ENCODE measurements at places on chromosomes 1 and 21.

- H3K27ac ChIP-seq = no peak overlapping the region
- H3K36me3 ChIP-seq = peaks cover under 1% of the 10 kb centered on the region
- peaks cover 6% of the 10 kb centered on the region for H3K4me1 ChIP-seq
- H3K4me3 ChIP-seq = no peak overlapping the region
Observed at GRCh38 chr21:34336756-34337391, 26.9 kb upstream of the KCNE2 start.

GRCh38 chr1:111161843-111162487, 21.9 kb downstream of the CEPT1 start:
- DNase-seq = no peak
- no peaks in the 10 kb centered on the region for H3K27me3 ChIP-seq
- peak overlapping the region; percentile 4 for H3K27ac ChIP-seq
- H3K4me1 ChIP-seq = peaks cover 11% of the 10 kb centered on the region
- peaks cover 34% of the 10 kb centered on the region for H3K36me3 ChIP-seq
- no peak overlapping the region for H3K4me3 ChIP-seq

DNA sequence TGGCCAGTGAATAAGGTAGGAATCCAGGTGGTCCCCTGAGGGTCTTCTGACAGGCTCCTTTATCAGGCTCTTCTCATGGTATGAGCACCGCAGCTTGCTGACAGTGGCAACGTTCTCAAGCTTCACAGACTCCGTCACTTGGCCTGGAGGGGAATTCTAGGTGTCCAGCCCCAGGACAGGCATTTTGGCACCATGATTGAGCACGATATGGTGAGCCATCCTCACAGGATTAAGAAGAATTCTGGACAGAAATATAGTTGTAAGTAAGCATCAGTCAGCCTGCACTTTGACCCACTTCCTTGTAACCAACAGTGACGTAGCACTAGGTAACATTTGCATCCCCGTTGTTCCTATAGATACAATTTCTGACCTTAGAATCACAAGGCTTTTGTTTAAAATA, 30.5 kb upstream of the KIF26B start:
- H3K27me3 ChIP-seq = peaks cover 42% of the 10 kb centered on the region
- no peak overlapping the region for H3K4me3 ChIP-seq
- H3K27ac ChIP-seq = no peak overlapping the region
- DNase-seq = no peak
- H3K4me1 ChIP-seq = no peaks in the 10 kb centered on the region
- peaks cover 2% of the 10 kb centered on the region for H3K36me3 ChIP-seq

- no peaks in the 10 kb centered on the region for H3K4me1 ChIP-seq
- H3K4me3 ChIP-seq = no peak overlapping the region
- no peak for DNase-seq
- no peaks in the 10 kb centered on the region for H3K27me3 ChIP-seq
- H3K27ac ChIP-seq = no peak overlapping the region
Observed at GRCh38 chr21:28283641-28284490, 708.8 kb downstream of the LTN1 start.

DNA sequence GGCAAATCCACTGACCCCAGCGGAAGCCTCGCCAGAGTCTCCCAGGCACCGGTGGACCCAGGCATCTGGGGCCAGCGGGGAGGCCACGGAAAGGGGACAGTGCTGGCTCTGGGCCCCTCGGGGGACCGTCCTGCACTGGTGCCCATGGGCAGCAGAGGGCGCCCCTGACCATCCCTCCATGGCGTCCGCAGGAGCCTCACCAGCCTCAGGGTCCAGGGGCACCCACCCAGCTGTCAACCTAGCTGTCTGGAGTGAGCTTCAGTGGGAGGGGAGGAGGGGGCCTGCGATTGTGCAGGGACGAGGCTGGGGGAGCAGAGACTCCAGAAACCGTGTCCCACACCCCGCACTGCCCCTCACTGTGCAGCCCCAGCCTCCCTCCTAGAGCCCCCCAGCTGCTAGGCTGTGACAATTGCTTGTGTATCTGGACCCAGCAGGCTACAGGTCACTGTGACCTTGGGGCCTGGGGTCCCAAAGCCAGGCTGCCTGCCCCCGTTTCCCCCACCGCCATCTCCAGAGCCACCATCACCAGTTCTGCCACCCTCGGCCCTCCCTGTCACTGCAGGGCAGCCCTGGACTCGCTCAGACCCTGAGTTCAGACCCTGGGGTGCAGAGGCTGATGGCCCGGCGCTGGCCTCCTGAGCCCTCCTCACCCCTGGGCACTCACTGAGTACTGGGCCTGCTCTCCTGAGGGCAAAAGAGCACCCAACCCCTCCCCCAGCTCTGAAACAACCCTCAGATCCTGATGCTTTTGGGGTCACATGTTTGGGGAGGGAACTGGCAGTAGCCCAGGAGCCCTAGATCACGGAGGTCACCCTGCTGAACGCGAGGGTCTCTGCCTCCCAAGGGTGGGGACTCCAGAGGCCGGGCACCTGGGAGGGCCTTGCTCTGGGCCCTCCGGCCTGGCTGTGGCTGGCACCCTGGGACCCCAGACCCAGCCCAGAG, 10.6 kb upstream of the COL6A1 start:
- H3K4me3 ChIP-seq = no peak overlapping the region
- H3K27me3 ChIP-seq = peaks cover 23% of the 10 kb centered on the region
- DNase-seq = no peak

DNA sequence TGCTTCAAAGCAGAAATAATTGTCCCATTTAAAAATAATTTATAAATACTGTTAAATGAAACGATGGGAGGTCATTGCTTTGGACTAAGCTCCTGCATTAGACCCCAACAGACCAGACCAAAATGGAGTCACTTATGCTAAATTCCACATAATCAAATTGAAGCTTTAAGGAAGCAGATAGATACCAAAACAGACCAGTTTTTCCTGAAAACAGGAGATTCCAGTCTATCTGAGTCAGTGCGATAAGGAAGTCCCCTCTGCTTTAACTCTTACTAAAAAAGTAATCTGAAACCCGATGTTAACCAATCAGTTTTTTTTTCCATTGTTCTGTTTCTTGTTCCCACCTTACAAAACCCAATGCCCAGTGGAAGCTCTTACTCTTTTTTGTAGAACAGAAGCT, 16.2 kb upstream of the DNASE2B start:
- peaks cover 9% of the 10 kb centered on the region for H3K27me3 ChIP-seq
- no peaks in the 10 kb centered on the region for H3K4me1 ChIP-seq
- H3K4me3 ChIP-seq = no peak overlapping the region
- no peak overlapping the region for H3K27ac ChIP-seq
- H3K36me3 ChIP-seq = no peaks in the 10 kb centered on the region
- no peak for DNase-seq

- peak overlapping the region; percentile 27 for H3K27ac ChIP-seq
- no peaks in the 10 kb centered on the region for H3K27me3 ChIP-seq
- no peaks in the 10 kb centered on the region for H3K4me1 ChIP-seq
- no peak overlapping the region for H3K4me3 ChIP-seq
- DNase-seq = no peak
Observed at GRCh38 chr1:180084867-180085266, 69.8 kb upstream of the QSOX1 start.

- no peaks in the 10 kb centered on the region for H3K4me1 ChIP-seq
- DNase-seq = no peak
- no peaks in the 10 kb centered on the region for H3K36me3 ChIP-seq
- no peak overlapping the region for H3K4me3 ChIP-seq
- H3K27me3 ChIP-seq = no peaks in the 10 kb centered on the region
Observed at GRCh38 chr1:79497193-79497773, 490.8 kb upstream of the ADGRL4 start.

- no peaks in the 10 kb centered on the region for H3K36me3 ChIP-seq
- H3K27ac ChIP-seq = no peak overlapping the region
- peaks cover 64% of the 10 kb centered on the region for H3K27me3 ChIP-seq
Observed at GRCh38 chr1:205046870-205047269, 3.9 kb downstream of the CNTN2 start.

DNA sequence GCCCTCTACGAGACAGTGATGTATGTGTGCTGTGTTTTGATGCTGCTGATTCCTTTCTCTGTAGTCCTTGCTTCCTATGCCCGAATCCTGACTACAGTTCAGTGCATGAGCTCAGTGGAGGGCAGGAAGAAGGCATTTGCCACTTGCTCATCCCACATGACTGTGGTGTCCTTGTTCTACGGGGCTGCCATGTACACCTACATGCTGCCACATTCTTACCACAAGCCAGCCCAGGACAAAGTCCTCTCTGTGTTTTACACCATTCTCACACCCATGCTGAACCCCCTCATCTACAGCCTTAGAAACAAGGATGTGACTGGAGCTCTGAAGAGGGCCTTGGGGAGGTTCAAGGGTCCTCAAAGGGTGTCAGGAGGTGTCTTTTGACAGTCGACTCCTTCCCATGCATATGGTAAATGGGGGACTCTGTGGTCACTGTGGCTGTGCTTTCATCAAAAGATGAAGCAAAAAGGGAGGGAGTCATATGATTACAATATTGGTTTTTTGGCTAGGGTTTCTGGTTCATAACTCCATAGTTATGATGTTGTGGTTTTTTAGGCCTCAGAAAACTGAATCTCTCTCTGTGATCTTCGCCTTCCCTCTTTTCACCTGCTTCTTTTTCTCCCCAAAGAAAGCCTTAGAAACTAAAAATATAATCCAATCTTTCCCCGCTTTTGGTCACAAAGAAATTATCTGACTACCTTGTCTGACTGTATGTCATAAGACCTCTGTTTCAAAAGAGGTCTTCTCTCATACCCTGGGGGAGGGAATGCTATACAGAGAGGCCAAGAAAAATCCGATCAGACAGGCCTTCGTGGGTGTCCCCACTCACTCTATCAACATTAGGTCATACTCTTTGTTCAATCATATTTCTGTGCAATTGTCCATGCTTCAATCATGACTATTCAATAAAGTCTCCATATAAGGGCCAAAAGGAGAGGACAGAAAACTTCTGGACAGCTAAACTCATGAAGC, 4.2 kb downstream of the OR2T1 start:
- H3K27me3 ChIP-seq = no peaks in the 10 kb centered on the region
- H3K36me3 ChIP-seq = no peaks in the 10 kb centered on the region
- H3K4me1 ChIP-seq = no peaks in the 10 kb centered on the region
- no peak for DNase-seq
- no peak overlapping the region for H3K4me3 ChIP-seq

- peaks cover 27% of the 10 kb centered on the region for H3K4me1 ChIP-seq
- DNase-seq = no peak
- no peak overlapping the region for H3K27ac ChIP-seq
- no peaks in the 10 kb centered on the region for H3K27me3 ChIP-seq
Observed at GRCh38 chr21:38810034-38810825, 4.5 kb downstream of the ETS2 start.

DNA sequence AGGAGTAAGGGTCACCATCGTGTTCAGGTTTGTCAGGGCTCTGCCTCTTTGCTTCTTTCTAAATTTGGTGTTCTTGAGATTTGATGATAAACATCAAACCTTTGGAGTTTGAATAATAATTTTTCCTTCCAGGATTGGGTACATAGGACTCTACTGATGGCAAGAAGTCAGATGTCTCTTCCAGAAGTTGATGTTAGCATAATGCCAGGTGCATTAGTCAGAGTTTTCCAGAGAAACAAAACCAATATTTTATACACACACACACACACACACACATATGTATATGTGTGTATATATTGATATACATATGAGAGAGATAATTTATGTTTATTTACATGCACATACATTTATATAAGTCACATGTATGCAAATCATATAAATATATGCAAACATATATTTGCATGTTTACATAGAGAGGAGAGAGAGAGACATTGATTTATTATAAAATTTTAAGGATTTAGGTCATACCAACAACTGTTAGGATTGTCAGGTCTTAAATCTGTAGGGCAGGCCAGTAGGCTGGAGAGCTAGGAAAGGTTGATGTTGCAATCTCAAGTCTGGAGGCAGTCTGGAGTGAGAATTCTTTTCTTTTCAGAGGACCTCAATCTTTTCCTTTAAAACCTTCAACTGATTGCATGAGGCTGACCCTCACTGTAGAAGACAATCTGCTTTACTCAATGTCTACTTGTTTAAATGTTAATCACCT, 199.2 kb downstream of the HLX start:
- no peak for DNase-seq
- no peaks in the 10 kb centered on the region for H3K4me1 ChIP-seq
- no peak overlapping the region for H3K4me3 ChIP-seq

DNA sequence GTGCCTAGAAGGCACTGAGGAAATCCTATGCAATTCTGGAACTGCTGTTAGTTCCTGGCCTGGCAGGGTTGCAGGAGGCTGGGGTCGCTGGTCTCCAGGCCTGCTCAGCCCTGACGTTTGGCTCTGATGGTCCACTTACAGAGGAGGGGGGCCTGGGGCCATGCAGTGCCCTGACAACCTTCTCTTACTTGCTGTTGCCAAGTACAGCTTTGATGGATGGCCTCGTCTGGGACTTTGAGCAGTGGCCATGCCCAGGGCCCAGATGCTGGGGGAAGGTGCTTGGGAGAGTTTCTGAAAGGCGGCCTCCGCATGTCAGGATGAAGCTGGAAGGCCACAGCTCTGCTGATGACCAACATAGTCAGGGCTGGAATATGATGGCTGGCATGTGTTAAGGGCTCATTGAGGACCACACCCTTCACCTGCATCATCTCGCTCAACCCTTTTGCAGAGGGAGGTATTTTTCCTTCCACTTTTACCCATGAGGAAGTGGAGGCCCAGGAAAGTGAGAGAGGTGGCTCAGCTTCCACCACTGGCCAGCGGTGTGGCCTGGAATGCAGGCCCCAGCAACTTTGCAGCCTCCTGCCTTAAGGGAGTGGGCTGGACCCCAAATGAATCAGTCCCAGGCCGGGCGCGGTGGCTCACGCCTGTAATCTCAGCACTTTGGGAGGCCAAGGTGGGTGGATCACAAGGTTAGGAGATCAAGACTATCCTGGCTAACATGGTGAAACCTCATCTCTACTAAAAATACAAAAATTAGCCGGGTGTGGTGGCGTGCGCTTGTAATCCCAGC, 34.7 kb upstream of the LRRC3 start:
- H3K4me1 ChIP-seq = no peaks in the 10 kb centered on the region
- H3K27me3 ChIP-seq = no peaks in the 10 kb centered on the region
- peaks cover 4% of the 10 kb centered on the region for H3K36me3 ChIP-seq
- H3K4me3 ChIP-seq = no peak overlapping the region
- H3K27ac ChIP-seq = no peak overlapping the region

DNA sequence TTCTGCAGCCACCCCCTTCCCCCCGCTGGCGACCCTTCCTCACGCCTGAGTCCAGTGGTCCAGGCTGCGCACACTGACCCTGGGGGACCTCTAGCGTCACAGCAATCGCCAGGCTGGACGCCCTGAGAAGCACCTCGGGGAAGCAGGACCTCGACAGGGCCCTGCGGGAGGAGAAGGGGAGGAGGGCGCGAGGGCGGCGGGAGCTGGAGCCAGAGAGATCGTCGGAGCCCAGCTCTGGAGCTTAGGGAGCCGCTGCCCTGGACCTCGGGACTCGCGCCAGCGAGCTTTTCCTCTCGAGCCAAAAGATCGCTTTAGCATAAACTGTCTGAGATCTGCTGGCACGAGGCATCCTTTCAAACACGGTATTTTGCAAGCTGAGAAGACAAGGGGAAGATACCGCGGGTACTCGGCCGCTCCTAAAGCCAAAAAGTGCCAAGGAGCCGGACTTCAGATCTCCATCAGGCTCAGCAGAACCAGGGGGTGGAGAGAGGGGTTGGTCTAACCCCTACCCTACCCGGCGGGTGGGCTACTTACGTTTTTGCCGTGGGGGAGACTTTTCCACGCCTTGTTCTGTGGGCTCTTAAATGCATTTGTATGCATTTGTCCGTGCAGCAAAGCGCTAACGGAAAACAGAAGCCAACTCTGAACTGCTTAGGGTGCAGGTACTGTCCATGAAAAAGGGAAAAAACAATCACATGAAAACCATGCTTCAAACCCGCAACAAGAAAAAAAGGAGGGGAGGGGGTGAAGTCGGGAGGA, 586 bp downstream of the COL24A1 start:
- H3K36me3 ChIP-seq = no peaks in the 10 kb centered on the region
- H3K27ac ChIP-seq = no peak overlapping the region
- no peak for DNase-seq
- H3K27me3 ChIP-seq = peaks cover 25% of the 10 kb centered on the region
- no peak overlapping the region for H3K4me3 ChIP-seq
- H3K4me1 ChIP-seq = no peaks in the 10 kb centered on the region
